Endothelial cell of umbilical vein (primary cell): ENCODE measurements at places on chromosomes 1 and 21. TPM values are rescaled to one million over a fixed set of nuclear protein-coding genes. Genes with fewer than 3 reads are reported as not detected.

Gene SELE
- total RNA-seq: 1.8 and 4.7 TPM in 2 replicates

Gene ETNK2
- total RNA-seq: 13.5 and 15.5 TPM in 2 replicates

Gene HMGCS2
- total RNA-seq: not detected in 2 replicates

Gene BTBD8
- 1.5 and 1.7 TPM in 2 replicates for total RNA-seq

Gene SLFNL1
- total RNA-seq: 0.29 and 0.39 TPM in 2 replicates

Gene NBPF4
- not detected in 2 replicates for total RNA-seq

Gene CR1
- total RNA-seq: not detected in 2 replicates

Gene TNNI3K
- not detected in 2 replicates for total RNA-seq

Gene EYA3
- total RNA-seq: 29.7 and 33.0 TPM in 2 replicates

Gene RHBG
- total RNA-seq: not detected in 2 replicates

Gene TNFRSF14
- 36.4 and 40.9 TPM in 2 replicates for total RNA-seq

Gene KCNK1
- 1.0 and 2.8 TPM in 2 replicates for total RNA-seq

Gene MARK1
- 5.5 and 6.0 TPM in 2 replicates for total RNA-seq

Gene DDR2
- 22.7 and 30.8 TPM in 2 replicates for total RNA-seq

Gene ATP1A2
- total RNA-seq: not detected in 2 replicates

Gene B4GALT3
- total RNA-seq: 39.5 and 39.8 TPM in 2 replicates

Gene ITGB2
- 0.65 and 0.91 TPM in 2 replicates for total RNA-seq

Gene VANGL1
- 23.4 and 24.8 TPM in 2 replicates for total RNA-seq

Gene CGN
- 0.73 and 1.2 TPM in 2 replicates for total RNA-seq

Gene EPHA10
- total RNA-seq: not detected in 2 replicates

Gene CAMTA1
- 88.1 and 92.7 TPM in 2 replicates for total RNA-seq

Gene IGSF21
- not detected in 2 replicates for total RNA-seq

Gene KCNN3
- 0.85 and 1.1 TPM in 2 replicates for total RNA-seq

Gene FCRLB
- total RNA-seq: 0.62 and 0.90 TPM in 2 replicates

Gene ADSS2
- total RNA-seq: 82.8 and 90.6 TPM in 2 replicates

Gene OPRD1
- total RNA-seq: not detected in 2 replicates

Gene LCE6A
- total RNA-seq: not detected in 2 replicates
